Neural progenitor cell (in vitro differentiated cells): ENCODE measurements at places on chromosomes 7 and 10.

- DNase-seq: no peak
Observed at GRCh38 chr10:108036265-108036664, 871.8 kb upstream of the SORCS1 start.

GRCh38 chr7:18547509-18548187 is 52.1 kb downstream of the HDAC9 start:
- DNase-seq: no peak

GRCh38 chr7:151045262-151045661 is 3.1 kb upstream of the ASIC3 start:
- DNase-seq: no peak

DNA sequence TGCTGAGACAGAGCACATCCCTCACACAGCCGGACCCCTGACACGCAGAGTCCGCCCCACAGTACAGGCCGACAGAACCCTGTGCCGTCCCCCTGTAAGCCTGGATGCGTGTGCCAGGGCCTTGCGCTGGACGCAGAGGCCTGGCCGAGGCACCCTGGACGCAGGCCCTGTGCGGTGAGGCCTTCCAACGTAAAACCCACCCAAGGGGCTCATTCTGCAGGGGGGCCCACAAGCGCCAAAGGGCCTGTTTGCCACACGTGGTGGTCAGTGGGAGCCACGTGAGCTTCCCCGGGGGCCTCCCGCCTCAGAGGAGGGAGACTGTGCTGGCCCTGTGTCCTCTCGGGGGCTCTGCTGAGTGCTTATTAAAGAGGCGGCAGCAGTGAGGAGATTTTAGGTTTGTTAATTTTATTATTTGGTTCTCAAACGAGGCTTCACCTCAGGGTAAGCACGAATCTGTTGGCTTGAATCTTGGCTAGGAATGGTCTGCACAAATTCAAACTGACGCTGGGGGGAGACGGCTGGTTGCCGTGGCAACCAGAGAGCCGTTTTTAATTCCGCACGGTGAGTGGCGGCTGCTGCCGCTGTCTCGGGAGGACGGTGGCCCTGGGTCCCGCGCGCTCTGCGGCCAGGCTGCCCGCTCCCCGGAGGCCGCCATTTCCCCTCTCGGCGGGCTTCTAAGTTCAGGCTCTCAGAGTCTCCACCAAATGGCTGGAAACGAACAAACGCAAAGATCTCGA is 4.9 kb upstream of the ADGRA1 start:
- peak; percentile 74 for DNase-seq

- no peak for DNase-seq
Observed at GRCh38 chr10:88127269-88127668, 263.8 kb downstream of the PTEN start.

DNA sequence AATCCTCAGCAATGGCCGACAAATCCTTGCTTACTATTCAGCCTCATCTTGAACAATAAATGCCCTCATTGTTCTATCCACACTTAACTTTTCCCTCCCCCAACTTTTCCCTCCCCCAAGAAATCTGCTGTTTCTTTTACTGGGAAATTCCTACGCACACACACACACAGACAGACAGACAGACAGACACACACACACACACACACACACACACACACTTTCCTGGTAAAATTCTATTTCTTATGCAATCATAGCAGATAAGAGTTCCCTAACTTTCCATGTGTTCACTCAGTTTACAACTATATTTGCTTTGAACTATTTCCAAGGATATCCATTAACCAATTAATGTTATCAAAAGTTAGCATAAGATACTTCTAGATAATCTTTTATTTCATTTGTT is 52.9 kb downstream of the RELN start:
- no peak for DNase-seq

GRCh38 chr7:23012908-23013714 is 819 bp downstream of the HYCC1 start:
- DNase-seq: peak; percentile 61

DNA sequence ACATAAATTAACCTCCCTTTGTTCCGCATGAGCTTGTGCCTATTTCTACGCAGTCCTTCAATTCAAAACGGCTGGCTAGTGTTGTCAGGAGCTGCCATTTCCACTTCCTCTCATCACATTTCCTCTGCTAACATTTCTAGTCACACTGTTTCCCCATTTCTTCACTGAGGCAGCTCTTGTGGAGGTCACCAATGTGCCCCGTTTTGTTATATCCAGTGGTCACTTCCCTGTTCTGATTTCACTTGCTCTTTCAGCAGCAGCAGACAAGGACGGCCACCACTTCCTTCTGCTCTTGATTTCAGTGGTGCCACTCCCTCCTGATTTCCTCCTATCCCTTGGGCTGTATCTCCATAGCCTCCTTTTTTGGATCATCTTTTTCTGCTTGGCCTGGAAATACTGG is 64.8 kb upstream of the SEC61G start:
- no peak for DNase-seq

GRCh38 chr10:71736570-71736952 is 17.0 kb upstream of the C10orf105 start:
- DNase-seq: no peak

DNA sequence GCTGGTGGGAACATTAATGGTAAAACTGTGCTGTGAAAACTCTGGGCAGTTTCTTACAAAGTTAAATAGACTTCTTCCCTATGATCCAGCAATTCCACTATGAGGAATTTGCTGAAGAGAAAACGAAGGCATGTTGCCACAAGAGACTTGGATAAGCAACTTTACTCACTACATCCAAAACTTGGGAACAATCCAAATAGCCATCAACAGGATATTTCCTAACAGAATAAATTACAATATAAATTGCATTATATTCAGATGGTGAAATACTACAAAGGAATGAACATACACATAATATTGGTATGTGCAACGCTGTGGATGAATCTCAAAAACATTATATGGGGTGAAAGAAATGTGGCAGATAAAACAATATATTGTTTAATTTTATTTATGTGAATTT is 21.4 kb upstream of the MKI67 start:
- DNase-seq: no peak

DNA sequence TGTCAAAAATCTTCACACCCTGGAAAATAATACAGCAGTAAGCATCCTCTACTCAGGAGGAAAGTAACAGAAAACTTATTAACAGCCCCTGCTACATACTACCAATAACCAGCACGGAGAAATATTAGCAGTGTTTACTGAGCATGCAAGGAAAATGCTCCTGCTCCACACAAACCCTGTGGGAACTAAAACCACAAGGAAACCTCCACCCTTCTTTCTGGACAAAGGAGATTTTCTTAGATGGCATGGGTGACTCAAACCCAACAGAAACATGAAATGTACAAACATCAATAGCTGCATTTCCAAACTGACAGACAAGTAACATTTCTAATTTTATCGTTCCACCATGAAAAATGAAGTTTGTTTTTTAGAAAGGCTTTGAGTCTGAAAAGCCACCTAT is 113.4 kb downstream of the VPS41 start:
- DNase-seq: no peak

- DNase-seq: no peak
Observed at GRCh38 chr7:7570584-7570983, 3.9 kb downstream of the MIOS start.

GRCh38 chr10:49649936-49650723 is 29.3 kb upstream of the C10orf53 start:
- no peak for DNase-seq

DNA sequence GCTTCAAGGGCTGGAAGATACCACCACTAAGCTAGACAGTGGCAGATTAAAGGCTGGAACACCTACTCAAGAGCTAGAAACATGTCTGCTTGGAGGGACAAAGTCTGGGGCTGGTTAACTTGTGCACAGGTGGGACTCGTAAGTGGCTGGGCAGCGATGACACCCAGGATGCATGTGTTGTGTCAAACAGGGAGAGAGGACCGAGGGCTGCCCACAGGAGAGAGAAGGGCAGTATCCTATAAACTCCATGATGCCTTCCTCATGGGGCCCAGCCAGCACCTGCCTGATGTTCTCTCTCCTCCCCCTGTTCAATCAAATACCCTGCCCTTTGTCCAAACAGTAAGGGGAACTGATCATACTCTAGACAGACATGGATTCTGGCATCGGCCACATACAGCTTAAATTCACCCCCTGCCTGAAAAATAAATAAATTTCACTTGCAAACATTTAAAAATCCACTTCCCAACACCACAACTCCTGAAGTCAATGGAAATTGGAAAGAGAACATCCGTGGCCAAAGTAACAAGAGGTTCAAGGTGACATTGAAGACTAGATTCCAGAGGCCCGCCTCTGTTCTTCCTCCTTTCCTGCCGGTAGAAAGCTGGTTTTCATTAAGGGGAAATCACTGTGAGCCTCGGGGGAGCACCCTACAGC is 50.6 kb downstream of the CHST15 start:
- DNase-seq: no peak

- peak; percentile 56 for DNase-seq
Observed at GRCh38 chr7:44408596-44408995, 81.9 kb downstream of the NUDCD3 start.

DNA sequence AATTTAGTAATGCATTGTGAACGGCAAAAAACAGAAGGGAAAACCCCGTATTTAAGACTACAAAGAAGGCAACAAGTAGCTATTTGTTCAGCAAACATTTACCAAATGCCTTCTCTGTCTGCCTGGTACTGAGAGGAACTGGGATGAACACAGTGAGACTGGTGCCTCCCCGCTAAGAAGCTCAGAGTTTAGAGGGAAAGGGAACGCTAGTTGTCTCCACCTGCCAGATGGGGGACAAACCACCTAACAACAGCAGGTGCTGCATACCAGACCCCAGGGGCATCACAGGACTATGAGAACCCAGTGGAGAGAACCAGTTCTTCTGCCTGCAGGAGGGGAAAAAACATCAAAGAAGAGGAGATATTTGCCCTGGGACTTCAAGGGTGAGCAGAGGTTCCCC is 147.1 kb downstream of the SLC25A13 start:
- no peak for DNase-seq

DNA sequence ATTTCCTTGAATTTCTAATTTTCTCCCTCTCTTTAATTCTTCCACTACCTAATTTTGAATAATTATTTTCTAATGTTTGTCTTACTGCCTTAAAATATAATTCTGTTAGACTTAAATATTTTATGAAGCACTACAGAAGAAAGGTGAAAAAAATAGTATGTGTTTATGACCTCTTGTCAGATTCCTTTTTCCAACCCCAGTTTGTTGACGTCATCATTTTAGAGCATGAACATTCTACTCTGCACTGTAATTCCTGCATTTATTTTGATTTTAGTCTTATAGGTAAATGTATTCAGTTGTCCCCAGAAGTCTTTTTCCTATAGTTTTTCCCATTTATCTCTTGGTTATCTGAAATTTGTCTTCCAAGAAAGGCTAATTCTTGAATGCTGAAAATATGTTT is 468.1 kb downstream of the SORCS3 start:
- no peak for DNase-seq

DNA sequence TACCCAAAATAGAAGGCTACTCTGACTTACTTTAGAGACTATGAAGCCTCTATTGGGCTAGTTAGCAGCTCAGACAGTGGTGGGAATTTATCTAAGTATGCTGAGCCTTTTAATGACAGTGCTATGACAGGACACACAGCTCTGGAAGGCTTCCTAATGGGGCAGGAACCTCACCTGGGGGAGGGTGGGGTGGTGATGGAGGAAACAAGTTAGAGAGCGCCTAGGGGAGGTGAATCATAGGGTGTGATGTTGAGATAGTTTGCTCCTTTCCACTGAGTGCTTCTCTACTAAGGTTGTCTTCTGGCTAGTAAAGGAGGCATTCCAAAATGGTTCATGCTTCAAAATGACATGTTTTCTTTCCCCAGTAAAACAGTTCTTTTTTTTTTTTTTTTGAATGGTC is 42.1 kb downstream of the PPP1R9A start:
- no peak for DNase-seq
